CD8-positive, alpha-beta memory T cell (primary cell): ENCODE measurements at places on chromosomes 16 and 17.

DNA sequence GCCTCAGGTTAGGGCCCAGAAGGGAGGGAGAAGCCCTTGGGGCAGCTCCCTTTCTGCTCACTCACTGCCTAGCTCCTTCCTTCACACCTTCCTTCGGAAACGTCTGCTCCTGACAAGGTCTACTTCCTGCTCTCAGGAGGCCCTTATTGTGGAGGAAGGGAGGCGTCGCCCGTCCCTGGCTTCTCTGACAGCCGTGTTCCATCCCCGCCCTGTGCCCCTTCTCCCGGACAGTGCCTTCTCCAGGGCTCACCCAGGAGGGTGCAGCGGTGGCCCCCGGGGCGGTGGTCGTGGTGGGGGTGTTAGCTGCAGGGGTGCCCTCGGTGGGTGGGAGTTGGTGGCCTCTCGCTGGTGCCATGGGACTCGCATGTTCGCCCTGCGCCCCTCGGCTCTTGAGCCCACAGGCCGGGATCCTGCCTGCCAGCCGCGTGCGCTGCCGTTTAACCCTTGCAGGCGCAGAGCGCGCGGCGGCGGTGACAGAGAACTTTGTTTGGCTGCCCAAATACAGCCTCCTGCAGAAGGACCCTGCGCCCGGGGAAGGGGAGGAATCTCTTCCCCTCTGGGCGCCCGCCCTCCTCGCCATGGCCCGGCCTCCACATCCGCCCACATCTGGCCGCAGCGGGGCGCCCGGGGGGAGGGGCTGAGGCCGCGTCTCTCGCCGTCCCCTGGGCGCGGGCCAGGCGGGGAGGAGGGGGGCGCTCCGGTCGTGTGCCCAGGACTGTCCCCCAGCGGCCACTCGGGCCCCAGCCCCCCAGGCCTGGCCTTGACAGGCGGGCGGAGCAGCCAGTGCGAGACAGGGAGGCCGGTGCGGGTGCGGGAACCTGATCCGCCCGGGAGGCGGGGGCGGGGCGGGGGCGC is 231.9 kb downstream of the SEC14L1 start:
- peak; percentile 63 for DNase-seq

DNA sequence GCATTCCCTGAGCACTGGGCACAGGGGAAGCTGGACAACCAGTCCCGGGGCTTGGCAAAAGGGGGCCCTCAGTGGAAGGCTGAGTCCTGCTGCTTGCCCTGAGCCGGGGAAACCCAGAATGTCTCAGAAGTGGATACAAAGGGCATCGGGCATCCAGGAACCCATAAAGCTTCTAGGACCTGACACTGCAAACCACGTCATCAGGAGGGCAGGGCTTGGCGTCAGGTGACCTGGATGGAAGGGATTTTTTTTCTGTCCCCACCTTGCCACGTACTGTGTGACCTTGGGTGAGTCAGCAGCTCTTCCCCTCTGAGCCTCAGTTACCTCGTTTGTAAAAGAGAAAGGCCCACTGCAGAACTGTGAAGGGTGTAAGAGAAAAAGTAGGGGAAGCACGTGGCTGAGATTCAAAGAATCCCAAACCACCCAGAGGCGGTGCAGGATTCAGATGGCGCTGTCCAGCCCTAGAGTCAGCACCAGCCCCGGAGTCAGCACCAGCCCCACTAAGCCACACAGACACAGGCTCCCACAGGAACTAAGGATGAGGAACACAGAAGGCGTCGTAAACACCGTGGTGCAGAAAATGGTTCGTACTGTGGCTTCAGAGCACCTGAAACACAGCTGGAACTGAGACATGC is 53.7 kb downstream of the C16orf95 start:
- DNase-seq, result no peak

- DNase-seq, result no peak
Measured at GRCh38 chr17:55872374-55872773, 121.5 kb downstream of the PCTP start.

GRCh38 chr17:48254896-48255295 is 147.3 kb downstream of the SNX11 start:
- no peak for DNase-seq

DNA sequence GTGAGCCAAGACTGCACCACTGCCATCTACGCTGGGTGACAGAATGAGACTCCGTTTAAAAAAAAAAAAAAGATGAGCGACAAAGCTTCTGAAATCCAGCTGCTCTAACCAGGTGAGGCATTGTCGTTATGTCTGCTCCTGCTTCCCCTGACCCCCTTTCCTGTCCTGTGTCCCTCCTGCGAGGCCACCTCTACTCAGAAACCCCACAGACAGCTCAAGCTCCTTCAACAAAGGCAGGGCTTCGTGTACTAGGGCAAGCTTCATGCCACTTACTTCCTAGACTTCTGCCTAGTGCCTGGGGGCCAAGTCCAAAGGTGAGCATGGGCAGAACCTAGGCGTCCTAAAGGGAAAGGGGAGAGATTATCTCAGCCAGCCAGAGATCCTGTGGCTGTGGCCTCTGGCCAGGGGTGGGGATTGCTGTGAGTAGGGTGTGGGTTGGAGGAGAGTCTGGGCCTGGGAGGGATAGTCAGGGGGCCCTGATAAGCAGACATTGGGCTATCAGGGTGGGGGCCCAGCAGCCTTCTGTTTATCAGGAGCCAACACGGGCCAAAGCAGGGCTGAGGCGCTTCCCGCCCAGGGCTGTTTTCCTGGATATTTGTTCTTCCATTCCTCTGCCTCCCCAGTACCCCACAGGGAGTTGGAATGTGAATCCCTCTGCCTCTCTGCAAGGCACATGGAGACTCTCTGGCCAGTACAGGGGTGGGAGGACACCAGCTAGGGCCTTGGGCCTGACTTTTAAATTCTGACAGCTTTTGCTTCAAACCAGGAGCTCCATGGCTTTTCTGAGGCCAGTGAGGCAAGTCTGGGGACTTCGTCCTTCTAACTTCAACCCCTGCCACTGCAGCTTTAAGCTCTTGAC is 10.4 kb downstream of the ERAL1 start:
- DNase-seq, result no peak

- DNase-seq, result no peak
Measured at GRCh38 chr17:6894206-6894528, 62.6 kb upstream of the TEKT1 start.

- no peak for DNase-seq
Measured at GRCh38 chr16:86296256-86296655, 214.1 kb upstream of the FOXF1 start.

DNA sequence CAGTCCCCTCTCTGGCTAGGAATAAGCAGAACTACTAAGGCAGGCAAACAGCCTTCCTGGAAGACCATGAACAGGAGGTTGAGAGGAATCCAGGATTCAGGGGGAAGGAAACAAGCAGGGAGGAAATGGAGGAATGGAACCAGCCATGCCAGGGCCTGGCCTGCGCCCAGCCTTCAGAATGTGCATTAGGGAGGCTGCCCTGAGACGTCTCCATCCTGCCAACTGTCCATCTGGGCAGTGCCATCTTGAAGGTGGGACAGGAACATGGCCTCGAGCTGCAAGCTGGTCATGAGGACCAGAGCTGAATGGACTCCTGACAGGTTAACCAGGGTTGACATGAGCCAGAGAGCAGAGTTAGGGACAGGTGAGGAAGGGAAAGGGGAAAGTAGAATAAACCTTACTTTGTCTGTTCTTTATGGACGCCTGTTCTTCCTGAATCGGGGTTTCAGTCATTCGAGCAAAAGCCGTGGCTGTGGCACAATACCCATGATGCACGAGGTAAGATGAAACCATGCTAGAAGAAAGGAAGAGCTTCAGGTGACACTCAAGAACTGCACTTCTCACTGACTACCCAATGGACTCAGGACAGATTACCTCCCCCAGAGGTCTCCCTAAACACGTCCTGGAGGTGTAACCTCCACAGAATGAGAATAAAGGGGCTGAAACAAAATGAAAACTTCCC is 12.1 kb upstream of the GFOD2 start:
- DNase-seq, result no peak

- DNase-seq, result no peak
Measured at GRCh38 chr17:9935408-9935807, 30.3 kb upstream of the RCVRN start.

- no peak for DNase-seq
Measured at GRCh38 chr17:31101943-31102342, 7.2 kb downstream of the NF1 start.
